ENCODE measurements at places on chromosomes 6 and 20.

DNA sequence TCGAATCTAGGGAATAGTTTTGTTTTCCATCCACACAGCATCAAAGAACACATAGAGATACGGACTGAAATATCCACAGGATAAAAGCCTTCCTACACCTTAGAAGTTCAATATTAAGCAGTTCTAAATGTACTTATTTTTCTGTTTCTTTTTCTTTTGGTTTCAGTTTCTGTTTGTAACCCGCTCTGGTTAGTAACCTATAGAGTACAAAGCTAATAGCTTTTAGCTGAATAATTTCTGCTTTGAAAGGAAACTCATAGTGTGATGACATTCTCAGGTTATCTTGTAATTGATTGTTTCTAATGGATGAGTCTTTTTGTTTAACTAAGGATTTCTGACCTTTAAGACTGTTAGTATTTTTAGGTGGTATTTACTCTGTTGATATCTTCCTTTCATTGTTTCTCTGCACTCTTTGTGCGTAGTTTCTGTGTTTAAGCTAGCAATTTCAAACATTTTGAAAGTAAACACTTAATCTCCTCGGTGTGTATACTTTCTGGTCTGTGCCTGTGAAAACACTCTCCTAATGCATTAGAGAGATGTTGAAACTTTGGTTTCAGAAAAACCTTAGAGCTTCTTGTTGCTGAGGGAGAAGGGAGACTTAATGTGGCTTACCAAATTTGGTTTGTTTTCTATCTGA is 385.5 kb downstream of the HDGFL1 start:
- DNase-seq = no peak

DNA sequence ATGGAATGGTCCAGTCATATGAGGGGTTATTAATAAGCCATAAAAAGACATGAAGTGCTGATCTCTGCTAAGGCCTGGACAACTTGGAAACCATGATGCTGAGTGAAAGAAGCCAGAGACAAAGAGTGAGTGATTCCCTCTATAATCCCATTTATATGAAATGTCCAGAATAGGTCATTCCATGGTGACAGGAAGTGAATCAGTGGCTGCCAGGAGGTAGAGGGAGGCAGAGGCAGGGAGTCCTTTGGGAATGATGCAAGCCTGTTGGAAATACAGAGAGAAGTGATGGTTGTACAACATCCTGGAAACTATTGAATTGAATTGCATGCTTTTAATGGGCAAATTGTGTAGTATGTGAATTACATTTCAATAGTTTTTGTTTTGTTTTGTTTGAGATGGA is 26.4 kb downstream of the ANKRD60 start:
- DNase-seq = no peak

GRCh38 chr6:21953831-21954801 is 342.7 kb downstream of the PRL start:
- no peak for DNase-seq

GRCh38 chr6:111148110-111148509 is 60.8 kb downstream of the SLC16A10 start:
- no peak for DNase-seq

- DNase-seq = no peak
Observed at GRCh38 chr6:163738304-163738703, 323.8 kb downstream of the QKI start.

- DNase-seq = no peak
Observed at GRCh38 chr20:4011226-4011975, 4.0 kb downstream of the RNF24 start.

- no peak for DNase-seq
Observed at GRCh38 chr6:167707686-167708500, 118.8 kb upstream of the AFDN start.

DNA sequence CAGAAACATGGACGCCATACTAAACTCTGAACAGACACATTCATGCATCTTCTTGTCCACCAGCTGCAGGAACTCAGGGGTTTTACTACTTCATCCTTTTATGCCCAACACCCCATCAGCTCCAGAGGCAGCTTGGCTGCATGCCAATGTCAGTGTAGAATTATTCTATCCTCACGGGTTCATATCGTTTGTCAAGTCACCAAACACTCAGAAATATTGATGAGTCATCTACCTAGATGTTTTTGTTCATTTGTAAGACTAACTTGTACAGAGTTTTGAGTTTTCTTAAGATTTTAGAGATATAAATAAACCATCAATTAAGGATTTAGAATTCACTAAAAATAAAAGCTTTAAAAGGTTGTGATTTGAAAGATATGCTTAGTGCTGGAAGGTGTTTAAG is 590.7 kb upstream of the FLRT3 start:
- no peak for DNase-seq

DNA sequence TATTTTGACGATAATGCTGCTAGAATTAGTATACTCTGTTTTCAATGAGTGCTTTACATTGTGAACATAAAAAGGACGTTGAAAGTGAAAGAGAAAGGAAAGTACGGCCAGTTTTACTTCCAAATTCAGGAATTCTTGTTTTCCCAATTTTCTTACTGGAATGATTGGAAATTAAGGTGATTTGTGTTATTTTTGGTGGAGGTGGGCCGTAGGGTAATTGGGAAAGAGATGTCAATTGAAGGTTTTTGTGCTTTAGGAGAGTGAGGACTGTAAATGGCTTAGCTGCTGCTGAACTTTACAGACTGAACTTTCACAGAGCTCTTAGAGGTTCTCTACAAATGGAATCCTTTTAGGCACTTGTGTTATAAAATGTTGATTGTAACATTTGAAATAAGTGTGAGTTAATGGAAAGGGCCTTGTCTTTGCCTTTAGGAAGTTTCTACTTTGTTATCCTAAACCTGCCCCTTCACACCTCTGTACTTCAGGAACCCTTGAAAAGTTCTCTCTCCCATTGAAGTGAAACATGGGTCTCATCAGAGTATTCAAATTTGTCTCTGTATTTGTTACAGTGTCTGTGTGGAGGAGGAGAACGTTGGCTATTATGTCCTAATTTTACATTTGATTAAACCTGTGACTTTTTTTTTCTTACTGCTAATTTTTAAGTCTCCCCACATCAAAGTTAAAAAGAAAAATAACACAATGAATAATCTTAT is 256.4 kb downstream of the ARID1B start:
- no peak for DNase-seq

DNA sequence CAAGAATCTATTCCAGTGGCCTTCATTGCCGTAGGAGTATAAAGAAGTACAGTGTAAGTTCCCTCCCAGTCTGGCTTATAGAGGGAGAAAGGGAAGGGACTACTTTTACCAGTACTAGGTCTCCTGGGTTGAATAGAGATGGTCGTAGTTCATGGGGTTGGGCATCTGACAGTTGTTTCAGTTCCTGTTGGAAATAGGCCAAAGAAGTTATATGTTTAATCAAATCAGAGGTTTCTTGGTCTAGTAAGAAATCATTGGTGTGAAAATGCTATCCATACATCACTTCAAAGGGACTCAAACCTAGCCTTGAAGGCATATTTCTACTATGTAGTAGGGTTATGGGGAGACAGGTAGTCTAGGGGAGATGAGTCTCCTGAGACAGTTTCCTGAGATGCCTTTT is 45.6 kb upstream of the MAN1A1 start:
- no peak for DNase-seq

DNA sequence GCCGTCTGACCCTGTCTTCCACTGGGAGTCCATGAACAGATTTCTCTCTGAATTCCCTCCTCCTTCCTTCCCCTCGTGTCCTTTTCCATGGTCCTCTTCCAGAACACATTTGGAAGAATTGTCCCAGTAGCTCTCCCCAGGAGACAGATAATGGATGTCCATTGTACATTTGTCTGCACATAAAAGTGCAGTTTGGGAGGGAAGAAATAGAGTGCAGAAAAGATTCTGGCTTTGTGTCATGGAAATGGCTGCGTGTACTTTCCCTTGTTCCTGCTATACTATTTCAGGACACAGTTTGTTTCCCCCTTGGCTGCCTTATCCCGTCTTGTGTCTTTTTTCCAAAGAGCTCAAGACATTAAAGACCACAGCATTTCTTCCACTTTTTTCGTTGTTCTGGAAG is 127.6 kb downstream of the SYNDIG1 start:
- DNase-seq = no peak

DNA sequence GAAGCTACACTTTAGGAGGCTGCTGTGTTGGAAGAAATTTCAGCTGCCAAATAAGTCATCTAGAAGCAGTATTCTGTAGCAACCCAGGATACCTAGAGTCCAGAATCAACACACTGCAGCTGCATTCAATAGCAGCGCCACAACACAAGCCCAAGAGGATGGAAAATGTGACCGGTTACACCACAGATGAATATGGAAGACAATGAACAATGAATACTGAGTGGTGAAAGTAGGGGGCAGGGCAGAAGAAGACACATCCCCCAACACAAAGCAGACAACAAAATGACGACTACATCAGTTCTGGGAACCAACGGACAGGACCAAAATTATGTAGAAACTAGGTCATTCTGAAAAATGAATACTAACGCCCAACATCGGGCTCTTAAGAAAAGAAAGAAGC is 38.2 kb downstream of the KIF6 start:
- peak; percentile 93 for DNase-seq

GRCh38 chr6:91509711-91510110 is 922.8 kb upstream of the MAP3K7 start:
- DNase-seq = no peak

DNA sequence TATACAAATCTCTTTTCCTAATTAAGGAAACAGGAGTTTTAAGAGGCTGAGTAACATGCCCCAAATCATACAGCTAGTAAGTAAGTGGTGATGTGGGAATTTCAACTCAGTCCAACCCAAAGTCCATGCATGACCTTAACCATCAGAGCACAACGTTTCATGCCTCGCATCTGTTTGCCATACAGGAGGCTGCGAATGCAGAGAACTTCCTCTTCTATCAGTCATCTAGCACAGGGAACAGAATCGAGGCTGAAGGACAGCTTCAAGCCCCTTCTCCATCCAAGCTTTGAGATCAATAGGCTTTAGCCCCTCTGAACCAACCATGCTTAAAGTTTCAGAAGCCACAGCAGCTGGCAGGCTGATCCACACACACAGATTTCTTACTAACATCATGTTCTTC is 113.2 kb downstream of the MAFB start:
- DNase-seq = no peak

DNA sequence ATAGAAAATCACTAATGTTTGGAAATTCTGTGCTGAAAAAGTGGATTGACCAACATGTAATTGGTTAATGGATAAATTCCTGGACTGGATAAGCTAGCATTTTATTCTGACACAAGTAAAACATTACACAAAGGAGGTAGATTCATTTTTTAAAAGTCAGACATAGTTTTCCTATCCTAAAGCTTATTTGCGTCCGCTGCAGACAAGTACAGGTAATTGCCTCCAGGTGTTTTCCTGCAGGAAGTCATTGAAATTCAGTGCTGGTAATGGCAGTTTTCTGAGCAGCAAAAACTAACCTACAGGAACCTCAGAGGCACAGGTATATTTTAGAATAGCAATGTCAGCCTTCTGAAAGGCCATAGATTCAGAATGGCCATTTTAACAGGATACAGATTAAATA is 20.0 kb upstream of the HIVEP1 start:
- DNase-seq = no peak

DNA sequence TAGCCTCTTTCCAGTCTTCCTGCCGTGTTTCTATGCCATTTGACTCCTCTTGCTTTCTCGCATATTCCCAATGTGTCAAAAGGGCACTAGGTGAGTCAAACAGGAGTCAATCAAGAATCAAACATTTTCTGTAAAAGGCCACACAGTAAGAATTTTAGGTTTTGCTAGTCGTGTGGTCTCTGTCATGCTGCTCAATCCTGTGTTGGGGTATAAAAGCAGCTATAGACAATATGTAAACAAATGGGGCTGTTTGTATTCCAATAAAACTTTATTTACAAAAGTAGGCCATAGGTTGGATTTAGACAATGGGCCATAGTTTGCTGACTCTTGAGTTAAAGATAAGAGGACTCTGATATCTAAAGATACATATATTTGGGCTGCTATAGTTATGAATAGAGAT is 235.4 kb upstream of the BTBD3 start:
- DNase-seq = no peak

DNA sequence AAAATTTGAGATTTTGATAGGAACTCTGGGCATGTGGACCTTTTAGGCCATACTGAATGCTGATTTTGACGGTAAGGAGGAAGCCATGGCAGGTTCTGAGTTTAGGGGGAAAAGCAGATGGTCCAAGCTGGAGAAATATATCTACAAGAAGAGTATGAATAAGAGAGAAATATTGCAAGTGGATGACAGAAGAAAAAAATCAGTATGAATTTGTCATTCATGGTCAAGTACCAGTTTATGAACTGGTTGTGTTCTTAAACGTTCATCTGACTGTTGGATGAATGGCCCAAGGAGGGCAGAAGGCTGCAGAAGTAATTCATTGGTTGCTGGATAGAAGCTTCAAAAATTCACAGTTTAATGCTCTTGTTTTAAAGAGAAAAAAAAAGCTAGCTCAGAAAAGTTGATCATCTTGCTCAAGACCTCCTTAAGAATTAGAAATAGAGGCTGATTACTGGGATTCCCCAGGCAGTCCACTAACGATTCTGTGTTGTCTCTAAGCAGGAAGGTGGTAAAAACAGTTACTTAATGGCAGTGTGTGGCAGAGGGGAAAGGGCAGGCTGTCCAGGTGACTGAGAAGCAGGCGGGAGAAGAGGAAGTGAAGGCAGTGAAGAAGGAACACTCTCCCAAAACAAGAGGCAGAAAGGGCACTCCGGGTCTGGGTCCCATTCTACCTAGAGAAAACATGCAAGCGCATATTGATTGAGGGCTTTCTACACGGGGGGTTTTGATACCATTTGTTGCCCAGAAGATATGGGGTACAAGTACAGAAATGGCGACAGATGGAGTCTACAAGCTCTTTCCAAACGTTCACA is 2.0 kb upstream of the DUSP22 start:
- DNase-seq = no peak
